ENCODE measurements at places on chromosomes 12 and 14.
A peak's percentile ranks its signal among the peaks of the same experiment; 100 is the strongest.

DNA sequence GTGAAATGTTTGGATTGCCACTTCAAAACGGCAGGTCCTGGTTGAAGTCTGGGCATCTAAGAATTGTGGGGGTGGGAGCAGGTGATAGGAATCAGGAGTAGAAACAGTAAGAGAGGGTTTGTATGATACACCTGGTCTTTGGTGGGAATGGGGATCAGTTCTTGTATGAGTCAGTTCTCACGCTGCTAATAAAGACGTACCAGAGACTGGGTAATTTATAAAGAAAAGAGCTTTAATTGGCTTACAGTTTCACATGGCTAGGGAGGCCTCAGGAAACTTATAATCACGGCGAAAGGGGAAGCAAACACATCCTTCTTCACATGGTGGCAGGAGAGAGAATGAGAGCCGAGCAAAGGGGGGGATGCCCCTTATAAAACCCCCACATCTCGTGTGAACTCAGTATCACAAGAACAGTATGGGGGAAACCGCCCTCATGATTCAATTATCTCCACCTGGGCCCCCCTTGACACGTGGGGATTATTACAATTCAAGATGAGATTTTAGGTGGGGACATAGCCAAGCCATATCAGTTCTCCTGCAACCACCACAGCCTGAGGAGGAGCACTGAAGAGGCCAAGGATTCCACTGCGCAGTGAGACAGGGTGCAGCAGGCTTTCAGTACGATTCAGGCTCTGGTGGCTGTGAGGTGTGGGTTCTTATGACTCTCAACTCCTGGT, 52.1 kb downstream of the DRAM1 start:
- DNase-seq, result no peak

DNA sequence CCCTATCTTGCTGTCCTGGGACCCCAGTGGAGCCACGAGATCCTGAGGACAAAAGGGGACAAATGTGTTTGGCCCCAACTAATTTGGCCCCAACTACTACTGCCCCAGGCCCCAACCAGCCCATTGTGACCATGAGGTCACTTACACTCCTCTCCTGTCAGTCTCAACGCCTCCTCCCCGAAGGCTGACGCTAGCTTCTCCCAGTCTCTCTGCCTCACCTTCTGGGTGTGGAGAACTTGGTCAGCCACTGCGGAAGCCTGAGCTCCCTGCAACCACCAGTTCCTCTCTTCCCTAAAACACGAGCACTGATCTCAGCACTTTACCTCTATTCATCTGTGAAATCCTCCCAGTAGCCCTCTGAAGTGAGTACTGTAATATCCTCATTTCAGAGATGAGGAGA, 13.3 kb downstream of the FAM181A start:
- DNase-seq, result no peak

- DNase-seq, result no peak
Measured at GRCh38 chr14:43041976-43042375, 1435.3 kb downstream of the LRFN5 start.

- DNase-seq, result no peak
Measured at GRCh38 chr12:21434699-21435098, 2.8 kb upstream of the PYROXD1 start.

DNA sequence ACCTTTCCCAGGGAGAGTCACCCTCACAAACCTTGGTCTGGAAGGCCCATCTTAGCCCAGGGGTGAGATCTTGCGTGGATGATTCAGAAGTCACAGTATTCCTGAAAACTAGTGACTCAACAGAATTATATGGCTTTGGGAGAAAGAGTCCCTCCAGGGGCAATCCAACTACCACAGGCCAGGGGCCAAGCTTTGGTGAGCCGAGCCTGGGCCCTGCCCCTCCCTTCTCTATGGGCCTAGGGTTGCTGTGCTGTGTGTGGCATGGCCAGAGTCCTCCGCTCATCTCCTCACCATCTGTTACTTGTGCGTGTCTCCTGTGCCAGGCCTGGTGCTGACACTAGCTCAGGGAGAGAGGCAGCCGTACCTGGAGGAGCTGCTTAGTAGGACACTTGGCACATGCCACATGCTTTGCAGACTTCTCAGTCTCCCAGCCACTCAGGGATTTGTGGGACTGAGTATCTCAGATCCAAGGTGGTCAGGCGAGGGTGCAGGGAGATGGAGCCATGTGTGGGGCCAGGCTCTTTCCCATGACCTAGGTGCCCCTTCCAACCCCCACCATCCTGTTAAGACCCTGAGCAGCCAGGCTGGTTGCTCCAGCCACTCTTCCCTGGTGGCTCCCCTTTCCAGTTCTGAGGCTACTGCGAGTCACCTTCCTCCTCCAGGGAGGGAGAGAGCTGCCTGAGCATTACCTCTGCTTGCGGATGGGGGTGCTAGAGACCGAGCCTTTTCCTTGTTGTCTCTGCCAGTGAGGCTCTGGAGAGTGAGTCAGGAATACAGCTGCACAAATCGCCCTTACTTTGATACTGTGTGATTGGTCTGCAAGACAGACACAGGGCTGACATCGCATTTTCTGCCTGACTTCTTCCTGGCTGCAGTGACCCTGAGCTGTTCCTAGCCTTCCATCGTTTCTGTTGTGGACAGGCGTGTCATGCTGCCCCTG, 94.1 kb downstream of the SLC25A47 start:
- peak; percentile 92 for DNase-seq

GRCh38 chr12:97022536-97023230, 115.6 kb downstream of the NEDD1 start:
- DNase-seq, result no peak

GRCh38 chr14:99663386-99664057, 18.6 kb downstream of the HHIPL1 start:
- DNase-seq, result no peak

DNA sequence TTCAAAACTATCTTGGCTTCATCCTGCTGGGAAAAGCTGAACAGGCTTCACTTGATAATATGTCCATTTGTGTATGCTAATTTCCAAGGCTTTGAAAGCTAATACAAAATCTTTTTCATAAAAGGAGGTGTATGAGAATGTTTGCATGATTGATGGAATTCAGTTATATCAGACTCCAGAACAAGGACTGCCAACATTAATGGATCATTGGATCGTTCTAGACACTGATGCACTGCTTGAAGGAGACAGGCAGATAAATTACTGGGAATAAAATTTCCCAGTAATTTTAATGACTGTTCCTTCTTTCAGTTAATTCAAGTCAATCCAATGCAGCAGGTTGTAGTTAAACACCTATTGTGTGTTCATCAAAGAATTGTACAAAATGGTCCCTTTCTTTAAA, 466 bp downstream of the GPRC5D start:
- DNase-seq, result no peak

DNA sequence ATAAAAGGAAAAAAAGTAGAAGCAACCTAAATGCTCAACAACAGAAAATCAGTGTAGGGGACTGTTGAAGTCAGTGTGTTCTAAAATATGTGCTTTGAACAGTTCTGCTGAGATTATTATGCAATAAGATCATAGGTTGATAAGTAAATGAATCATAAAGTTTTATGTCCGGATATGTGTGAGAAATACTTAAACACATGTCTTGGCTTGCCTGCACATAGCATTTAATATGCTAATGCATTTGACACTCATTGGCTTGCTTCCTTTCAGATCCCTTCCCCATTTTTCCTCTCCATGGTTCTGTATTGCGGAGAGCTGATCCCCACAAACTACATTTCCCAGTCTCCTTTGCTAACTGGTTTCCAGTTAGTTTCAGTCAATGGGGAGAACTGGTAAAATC, 573.8 kb upstream of the TBX3 start:
- DNase-seq, result peak; percentile 72

DNA sequence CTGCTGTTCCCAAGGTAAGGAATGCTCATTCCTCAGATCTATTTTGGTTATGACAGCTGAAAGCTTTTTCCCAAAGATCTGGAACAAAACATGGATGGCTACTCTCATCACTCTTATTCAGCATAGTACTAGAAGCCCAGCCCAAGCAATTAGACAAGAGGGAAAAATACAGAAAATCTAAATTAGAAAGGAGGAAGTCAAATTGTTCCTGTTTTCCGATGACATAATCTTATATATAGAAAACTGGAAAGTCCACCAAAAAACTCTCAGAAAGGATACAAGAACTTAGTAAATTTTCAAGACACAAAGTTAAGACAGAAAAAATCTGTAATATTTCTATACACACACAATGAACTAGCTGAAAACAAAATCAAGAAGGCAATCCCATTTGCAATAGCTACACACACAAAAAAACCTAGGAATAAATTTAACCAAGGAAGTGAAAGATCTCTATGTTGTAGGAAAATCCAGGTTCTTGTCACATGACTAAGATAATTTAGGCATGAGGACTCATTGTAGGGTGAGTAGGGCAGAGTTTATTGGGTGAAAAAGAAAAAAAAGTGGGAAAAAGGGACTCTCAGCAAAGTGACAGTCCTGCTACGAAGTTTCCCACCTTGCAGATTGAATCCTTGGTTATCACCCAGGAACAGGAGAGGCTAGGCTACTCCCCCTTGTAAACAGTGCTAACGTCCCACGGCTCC, 28.6 kb upstream of the KLRB1 start:
- DNase-seq, result no peak

GRCh38 chr12:132338781-132339180, 9.4 kb upstream of the GALNT9 start:
- no peak for DNase-seq

DNA sequence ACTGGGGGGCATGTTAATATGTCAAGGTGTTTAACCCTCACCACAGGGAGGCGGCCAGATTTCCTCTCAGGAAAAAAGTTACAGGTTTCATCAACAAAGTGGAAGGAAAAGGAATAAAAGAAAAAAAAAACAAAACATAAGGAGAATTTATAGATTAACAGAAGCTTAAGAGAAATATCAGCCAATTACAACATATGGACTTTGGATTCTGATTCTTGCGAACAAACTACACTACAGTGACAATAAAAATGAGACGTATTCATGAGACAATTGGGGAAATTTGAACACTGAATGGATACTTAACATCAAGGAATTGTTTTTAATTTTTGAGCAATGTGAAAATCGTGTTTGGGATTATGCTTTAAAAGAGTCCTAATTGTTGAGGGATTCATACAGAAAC, 60.4 kb downstream of the CALM1 start:
- DNase-seq, result no peak

DNA sequence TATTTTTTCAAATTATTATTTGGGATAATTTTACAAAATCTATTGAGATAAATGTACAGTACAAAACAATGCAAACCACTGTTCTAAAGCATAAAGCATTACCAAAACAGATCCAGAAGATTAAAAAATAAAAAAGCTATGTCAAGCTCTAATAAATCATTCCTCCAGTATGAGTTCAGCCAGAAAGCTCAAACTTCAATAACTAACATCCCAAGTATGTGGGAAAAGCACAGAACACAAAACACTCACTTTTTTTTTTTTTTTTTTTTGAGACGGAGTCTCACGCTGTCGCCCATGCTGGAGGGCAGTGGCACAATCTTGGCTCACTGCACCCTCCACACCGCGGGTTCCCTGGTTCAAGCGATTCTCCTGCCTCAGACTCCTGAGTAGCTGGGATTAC, 11.3 kb downstream of the SAV1 start:
- DNase-seq, result peak; percentile 27

GRCh38 chr12:92582475-92582874, 120.3 kb upstream of the PLEKHG7 start:
- no peak for DNase-seq

- no peak for DNase-seq
Measured at GRCh38 chr14:49960453-49960852, 67.6 kb downstream of the ARF6 start.

DNA sequence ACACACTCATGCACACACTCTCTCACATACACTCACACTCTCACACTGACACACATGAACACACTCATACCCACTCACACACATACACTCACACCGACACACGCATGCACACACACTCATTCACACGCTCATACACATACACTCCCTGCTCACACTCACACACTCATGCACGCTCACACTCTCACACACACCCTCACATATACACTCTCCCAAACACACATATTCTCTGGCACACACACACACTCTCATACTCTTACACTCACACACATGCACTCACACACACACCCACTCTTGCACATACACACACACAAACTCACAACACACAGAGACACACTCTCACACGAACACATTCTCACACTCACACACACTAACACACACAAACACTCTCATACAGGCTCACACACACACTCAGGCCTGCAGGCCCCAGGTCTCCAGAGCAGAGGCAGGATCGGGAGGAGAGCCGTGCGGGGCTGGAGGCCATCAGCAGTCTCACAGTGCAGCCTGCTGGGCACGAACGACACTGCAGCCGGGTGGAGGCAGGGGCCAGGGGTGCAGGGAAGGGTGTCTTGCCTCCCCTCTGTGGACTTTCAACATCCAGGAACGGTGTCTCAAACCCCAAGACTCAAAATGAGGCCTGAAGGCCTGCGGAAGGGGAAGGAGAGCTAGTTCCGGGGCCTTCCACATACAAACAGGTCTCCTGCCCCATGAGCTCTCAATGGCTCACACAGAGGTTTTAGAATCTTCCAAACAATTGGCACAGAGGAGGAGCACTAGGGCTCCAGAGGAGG, 148.7 kb downstream of the ANO2 start:
- DNase-seq, result no peak

DNA sequence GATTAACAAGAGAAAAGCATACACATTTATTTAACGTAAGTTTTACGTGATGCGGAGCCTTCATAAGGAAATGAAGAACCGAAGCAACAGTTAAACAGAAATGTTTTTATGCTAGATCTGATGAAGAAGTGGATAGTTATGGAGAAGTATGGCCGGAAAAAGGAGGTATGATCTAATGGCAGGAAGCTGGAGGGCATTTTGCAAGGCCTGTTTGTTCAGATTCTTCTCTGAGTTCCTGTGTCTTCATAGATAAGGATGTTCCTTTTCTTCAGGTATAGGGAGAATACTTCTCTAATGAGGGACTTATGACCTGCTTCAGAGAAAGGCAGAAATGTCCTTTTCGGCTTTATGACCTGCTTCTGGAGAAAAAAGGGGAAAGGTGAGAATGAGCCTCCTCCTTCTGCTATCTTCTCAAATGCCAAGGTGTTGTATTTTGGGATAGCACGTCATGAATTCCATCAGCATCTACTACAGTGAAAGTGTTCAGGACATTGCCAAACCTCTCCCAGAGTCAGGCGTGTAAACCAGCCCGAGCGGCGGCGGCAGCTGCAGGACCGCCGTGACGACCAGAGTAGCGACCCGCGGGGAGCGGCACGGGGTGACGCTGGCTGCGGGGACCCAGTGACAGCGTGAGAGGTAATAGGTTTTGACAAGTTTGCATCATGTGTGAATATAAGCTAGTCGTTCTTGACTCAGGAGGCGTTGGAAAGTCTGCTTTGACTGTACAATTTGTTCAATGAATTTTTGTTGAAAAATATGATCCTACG, 33.7 kb upstream of the SGPP1 start:
- DNase-seq, result no peak

- DNase-seq, result no peak
Measured at GRCh38 chr14:62031504-62031903, 269.3 kb downstream of the SNAPC1 start.

GRCh38 chr12:22230280-22230794, 104.2 kb downstream of the ST8SIA1 start:
- peak; percentile 79 for DNase-seq

DNA sequence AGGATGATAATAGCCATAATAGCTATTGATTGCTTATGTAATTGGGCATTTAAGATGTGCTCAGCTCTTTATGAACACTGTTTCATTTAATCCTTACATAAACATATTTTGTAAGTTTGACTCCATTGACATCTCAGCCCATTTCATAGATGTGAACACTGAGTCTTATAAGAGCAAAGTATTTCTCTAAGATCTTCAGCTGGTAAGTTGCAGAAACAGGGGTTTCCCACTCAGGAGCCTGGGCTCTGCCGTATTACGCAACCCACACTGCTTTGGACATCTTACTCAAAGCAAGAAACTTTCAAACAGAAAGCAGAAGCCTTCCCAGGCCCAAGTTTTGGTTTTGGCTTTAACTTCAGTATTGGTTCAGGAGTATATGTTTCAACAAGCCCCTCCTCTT, 705.1 kb downstream of the MED13L start:
- peak; percentile 25 for DNase-seq

GRCh38 chr12:76623931-76624330, 64.4 kb upstream of the OSBPL8 start:
- peak; percentile 57 for DNase-seq

All from fibroblast of lung (primary cell).